MM.1S (cell line): ENCODE measurements at places on chromosomes 5 and 9.
A peak's percentile ranks its signal among the peaks of the same experiment; 100 is the strongest.

DNA sequence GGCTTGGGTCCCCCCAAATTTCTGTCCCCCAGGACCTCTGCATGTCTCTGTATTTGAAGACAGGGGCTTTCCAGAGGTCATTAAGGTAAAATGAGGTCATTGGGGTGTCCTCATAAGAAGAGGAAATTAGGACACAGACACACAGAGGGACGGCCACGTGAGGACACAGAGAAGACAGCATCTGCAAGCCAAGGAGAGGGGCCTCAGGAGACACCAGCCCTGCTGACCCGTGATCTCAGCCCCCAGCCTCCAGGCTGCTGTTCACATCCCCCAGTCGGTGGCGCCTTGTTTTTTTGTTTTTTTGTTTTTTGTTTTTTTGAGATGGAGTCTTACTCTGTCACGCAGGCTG, 1.2 kb upstream of the CCDC183 start:
- DNase-seq, result no peak

- no peak for DNase-seq
Observed at GRCh38 chr9:38041564-38042243, 27.3 kb downstream of the SHB start.

DNA sequence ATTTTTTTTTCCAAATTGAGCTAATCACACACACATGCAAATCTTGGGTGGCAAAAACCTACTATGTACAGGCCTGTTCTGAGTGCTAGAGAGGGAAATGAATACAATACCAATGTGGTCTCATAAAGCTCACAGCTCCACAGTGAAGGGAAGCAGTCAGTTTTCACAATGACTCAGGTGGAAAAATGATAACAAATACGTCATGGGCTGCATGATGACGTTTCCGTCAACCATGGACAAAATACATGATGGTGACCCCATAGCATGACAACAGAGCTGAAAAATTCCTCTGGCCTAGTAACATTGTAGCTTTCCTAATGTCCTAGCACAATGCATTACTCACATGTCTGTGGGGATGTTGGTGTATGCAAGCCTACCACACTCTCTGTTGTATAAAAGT, 252.5 kb downstream of the TRIM32 start:
- no peak for DNase-seq

DNA sequence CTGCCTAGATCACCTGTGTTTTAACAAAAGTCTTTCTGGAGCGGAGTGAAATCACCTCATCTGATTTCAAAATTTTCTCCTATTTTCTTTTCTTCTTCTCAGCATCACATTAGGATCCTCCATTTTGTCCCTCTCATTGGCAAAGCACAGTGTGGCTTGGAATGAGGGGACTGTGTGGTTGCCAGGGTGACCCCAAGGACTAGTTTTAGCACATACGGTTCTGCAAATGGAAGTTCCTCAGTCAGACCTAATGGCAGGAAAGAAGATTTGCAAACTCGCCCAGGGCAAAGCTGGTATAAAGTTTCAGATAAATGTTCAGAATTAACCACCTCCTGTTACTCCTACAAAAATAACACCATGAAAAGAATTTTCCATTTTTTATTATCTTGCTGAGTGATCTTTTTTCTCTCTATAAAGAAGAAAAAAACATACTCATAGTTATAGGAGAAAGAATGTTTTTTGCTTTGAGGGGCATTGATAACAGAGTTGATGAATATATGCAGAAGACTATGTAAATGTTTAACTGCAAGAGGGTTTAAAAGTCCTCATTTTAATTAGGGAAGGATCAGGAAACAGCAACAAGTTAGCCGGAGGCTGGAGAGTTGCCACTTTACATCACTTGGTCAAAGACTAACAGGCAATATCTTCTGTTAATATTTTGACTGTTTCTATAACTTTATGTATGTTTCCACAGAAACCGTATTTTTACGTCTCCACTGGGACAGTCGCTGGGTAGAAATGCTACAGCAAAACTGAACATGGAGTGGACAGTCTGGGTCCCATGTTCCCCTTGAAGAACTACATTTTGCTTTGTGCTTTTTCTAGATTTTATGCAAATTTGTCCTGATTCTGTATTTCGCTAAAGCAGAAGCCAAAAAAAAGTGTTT, 257.8 kb downstream of the NR2F1-AS1 start:
- DNase-seq, result no peak

- no peak for DNase-seq
Observed at GRCh38 chr5:69368458-69369339, 621 bp downstream of the AK6 start.

DNA sequence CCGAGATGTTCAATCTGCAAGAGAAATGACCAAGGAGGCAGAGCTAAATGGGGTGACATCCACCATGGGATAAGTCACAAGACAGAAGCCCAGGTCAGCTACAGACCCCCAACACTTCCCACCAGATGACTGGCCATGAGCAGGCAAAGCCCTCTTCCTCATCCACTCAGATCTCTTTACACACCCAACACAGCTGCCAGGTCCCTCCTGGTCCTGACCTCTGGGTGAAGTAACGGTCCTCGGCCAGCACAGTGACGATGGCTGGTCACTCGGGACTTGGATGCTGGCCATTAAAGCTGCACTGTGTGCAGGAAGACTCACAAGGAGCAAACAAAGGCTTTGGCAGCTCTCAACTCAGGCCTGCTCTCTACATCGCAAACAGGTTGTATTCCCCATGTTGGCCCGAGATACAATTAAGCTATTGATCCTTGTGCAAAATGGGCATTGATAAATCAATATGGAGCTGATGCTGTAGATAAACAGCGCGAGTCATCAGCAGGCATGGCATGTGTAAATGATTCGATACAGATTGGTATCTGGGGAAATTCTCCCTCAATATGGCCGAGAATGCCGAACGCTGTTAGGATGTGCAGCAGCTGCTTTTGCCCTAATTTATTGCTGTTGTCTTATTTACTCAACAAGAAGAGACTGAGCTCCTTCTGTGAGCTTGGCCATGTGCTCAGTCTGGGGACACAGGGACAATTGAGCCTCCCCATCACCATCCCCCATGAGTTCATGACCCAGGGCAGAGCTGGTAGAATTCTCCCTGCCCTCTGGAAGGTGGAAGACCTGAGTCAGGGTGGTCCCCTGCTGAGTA, 98.7 kb downstream of the C5orf15 start:
- no peak for DNase-seq

DNA sequence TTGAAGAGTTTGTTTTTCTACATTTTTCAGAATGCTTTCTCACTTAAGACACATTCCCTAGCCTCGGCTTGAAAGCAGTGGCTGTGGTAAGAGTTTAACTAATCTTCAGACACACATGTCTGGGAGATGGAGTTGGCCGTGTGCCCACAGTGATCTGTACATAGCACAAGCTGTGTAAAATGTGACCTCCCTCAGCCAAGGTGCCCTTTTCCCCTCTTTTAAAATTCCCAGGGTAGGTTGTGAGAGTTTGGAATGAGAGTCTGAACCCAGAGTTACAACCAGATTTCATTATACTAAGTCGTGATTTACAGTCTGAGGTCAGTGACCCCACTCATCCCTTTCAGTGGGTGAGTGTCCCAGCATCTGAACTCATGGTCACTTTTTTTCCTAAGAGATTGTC, 230.4 kb downstream of the DOCK8 start:
- DNase-seq, result no peak

DNA sequence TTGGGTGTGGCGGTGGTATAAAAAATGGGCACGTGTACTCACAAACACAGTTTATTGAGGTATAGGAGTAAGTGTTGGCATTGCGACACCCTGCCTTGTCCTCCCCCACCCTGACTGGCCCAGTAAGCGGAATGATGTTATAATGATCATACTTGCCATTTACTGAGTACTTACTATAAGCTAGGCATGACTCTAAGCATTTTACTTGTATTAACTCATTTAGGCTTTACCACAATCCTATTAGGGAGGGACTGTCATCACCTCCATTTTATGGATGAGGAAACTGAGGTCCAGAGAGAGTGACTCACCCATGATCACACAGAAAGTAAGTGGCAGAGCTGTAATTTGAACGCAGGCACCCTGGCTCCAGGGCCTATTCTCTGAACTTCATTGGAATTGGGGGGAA, 2.3 kb downstream of the SMIM3 start:
- DNase-seq, result no peak

GRCh38 chr5:34930462-34930844, 1.1 kb downstream of the DNAJC21 start:
- DNase-seq, result no peak

DNA sequence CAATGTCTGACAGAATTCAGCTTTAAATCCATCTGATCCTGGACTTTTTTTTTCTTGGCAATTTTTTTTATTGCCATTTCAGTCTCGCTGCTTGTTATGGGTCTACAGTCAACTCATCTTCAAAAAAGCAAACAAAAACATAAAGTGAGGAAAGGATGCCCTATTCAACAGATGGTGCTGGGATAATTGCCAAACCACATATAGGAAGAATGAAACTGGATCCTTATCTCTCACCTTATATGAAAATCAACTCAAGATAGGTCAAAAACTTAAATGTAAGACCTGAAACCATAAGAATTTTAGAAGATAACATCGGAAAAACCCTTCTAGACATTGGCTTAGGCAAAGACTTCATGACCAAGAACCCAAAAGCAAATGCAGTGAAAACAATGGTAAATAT, 389.1 kb upstream of the ST8SIA4 start:
- DNase-seq, result no peak

- no peak for DNase-seq
Observed at GRCh38 chr5:153572411-153573145, 82.1 kb downstream of the GRIA1 start.

DNA sequence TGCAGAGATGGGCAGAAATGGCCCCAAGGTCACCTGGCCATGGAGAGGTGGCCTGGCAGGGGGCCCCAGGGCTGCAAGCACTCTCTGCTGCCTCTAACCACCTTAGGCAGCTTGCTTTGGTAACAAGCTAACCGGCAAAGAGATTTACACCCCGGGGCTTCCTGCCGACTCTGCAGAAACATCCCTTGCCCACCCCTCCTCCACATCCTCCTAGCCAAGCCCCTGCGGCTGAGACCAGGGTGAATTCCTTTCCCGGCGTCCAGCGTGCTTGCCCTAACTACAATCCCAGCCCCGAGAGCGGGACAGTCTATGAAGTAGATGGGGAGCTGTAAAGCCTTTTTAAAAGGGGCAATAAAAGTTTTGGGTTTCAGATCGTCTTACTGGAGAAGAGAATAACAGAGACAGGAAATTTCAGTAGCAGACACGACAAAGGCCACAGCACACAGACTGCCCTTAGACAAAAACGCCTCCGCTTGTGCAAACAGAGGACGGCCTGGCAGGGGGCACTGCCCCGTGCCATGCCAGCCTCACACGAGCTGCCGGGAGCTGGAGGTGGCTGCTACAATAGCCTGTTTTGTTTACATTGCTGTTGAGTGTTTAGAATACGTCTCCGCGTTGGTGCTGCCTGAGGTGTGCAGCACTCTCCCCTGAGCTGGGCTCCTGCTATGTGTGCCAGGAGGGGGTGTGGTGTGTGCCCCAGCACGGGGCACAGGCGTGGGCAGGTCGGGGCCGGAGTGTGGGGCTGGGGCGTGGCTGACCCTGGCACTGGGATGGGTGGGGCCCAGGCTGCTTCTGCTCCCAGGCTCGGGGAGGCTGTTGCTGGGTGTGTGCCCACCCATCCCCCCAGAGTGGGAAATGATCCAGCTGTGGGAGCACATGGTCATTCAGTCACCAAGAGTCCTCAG, 15.3 kb downstream of the MYMK start:
- DNase-seq, result no peak

- no peak for DNase-seq
Observed at GRCh38 chr9:744790-745484, 96.6 kb upstream of the DMRT1 start.

GRCh38 chr5:41527201-41527779, 16.9 kb upstream of the PLCXD3 start:
- no peak for DNase-seq

- DNase-seq, result peak; percentile 41
Observed at GRCh38 chr5:68110264-68110663, 105.3 kb upstream of the PIK3R1 start.

GRCh38 chr5:6201631-6202030, 176.7 kb downstream of the MED10 start:
- DNase-seq, result no peak

DNA sequence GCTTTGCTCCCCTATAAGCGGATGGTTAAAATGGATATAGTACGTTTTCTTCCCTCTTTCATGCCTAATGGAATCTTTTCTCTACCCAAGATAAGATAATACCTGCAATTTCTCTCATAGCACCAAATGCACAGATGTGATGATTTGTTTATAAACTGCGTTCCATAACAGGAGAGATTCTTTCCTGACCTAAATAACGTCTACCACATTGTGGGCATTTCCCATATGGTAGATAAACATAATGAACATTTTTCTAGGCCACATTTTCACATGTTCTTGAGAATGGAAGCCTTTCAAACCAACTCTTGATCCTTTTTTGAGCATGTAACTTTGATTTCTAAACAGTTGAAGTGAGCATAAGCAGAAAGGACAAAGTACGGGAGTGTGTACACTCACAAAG, 448.5 kb downstream of the CSNK1G3 start:
- DNase-seq, result no peak

- DNase-seq, result no peak
Observed at GRCh38 chr5:131774652-131775367, 22.0 kb downstream of the FNIP1 start.

GRCh38 chr9:102237520-102237919, 499.1 kb upstream of the GRIN3A start:
- no peak for DNase-seq

- no peak for DNase-seq
Observed at GRCh38 chr5:127702926-127703561, at the start of gene CCDC192. CCDC192 (plus strand) TSS chr5:127703391; CDS start chr5:127703446, 55 bp downstream.

DNA sequence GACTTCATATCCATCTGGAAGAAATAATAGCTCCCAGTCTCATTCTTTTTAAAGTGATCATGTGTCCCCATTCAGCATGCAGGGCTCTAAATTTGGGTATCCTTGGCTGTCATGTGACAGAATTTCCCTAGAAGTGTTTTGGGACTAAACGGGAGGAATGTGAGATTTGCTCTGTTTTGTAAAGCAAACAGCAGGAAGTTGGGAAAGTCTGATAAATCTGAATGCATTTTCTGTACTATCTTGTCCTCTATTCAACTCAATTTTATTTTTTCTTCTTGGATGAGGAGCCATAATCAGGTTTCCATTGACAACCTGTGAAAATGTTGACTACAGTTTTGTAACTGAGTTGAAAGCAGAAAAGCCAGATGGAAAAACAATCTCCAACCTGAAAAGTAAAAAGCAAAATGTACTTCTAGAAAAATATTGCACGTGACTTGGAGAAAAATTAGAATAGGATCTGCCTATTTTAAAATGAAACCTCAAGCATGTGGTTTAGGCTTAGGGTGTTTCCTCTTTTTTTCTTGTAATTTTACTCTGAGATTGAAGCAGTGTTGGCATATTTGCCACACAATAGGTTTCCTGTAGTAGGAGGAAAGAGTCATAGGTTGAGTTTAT, 76.2 kb upstream of the IL6ST start:
- DNase-seq, result peak; percentile 76

- DNase-seq, result no peak
Observed at GRCh38 chr5:80094236-80094738, 59.1 kb downstream of the THBS4 start.

DNA sequence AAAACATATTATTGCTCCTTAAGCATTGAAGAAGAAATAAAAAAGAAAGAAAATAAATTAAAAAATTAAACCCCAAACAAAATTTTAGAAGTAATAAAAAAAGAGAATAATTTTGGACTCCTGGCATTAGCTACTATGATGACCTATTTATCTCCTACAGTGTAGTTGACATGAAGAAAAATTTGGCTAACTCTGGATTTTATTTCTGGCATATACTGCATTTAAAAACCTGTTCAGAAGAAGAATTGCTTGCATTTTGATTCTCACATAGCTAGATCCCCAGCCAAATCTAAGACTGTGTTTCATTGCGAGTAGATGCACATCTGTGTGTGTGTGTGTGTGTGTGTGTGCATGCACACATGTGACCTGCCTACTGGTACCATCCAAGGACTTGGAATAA, 30.1 kb upstream of the GABRG2 start:
- no peak for DNase-seq

GRCh38 chr5:10030219-10030831, 219.4 kb downstream of the ATPSCKMT start:
- DNase-seq, result no peak
